ENCODE measurements at places on chromosomes 13 and 19.

DNA sequence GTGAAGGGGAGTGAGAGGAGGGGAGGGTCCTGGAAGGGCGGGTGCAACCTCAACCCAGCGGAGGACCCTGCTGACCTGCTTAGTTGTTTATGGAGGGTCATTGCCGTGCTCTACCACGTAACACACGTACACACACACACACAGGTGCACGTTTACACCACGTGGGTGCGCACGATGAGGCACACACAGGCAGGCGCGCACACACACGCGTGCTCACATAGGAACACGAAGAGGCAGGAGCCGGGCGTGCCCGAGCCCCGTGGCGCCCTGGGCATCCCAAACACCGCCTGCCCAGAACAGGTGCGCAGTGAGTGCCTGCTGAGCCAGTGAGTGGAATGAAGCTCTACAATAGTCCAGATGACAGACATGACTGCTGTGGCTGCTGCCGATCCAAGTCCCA, 11.2 kb upstream of the MADCAM1 start:
- DNase-seq, result no peak

- no peak for DNase-seq
Observed at GRCh38 chr13:91745967-91746366, 347.5 kb downstream of the GPC5 start.

DNA sequence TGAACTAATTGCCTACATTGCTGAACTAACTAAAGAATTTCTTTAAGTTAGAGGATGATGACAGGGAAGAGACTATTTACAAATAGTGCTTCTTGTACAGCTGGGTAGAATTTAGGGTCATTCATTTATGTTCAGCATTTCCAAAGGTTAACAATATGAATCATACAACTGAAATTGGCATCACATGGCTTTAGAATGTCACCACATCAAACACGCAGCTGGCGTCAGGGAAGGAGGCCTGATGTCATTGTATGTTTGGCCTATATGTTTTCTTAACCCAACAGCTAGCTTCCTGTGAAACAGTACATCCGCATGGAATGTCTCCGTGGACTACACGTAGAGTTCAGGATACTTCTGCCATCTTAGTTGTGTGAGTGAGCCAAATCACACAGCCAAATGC, 99.0 kb upstream of the TNFSF11 start:
- no peak for DNase-seq

GRCh38 chr19:53662209-53662608, 30.4 kb downstream of the DPRX start:
- no peak for DNase-seq

DNA sequence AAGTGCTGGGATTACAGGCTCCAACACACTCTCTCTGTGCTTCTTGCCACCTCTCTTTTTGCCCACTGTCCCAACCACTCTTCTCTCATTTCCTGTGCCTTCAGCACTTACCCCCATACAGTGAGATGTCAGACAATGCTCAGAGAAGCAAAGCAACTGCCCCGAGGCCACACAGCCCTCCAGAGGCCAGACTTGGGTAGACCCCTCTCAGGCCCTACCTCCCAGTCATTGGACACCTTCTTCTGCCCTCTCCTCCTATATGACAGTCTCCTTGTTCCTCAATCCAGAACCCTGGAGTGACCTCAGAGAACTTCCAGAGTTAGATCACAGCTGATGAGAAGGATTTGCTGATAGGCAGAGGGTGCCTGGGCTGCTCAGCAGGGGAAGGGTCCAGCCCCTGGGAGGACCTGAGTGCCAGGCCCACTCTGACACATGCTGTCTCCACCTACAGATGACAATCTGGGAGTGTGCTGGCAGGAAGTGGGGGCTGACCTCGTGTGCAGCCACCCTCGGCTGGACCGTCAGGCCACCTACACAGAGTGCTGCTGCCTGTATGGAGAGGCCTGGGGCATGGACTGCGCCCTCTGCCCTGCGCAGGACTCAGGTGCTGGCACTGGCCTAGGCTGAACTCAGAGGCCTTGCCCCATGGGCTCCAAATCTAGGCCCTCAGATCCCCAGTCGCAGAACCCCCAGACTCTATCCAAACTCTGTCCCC, 24.4 kb downstream of the LTBP4 start:
- DNase-seq, result no peak

GRCh38 chr13:41658057-41658661, 200.8 kb downstream of the RGCC start:
- no peak for DNase-seq

DNA sequence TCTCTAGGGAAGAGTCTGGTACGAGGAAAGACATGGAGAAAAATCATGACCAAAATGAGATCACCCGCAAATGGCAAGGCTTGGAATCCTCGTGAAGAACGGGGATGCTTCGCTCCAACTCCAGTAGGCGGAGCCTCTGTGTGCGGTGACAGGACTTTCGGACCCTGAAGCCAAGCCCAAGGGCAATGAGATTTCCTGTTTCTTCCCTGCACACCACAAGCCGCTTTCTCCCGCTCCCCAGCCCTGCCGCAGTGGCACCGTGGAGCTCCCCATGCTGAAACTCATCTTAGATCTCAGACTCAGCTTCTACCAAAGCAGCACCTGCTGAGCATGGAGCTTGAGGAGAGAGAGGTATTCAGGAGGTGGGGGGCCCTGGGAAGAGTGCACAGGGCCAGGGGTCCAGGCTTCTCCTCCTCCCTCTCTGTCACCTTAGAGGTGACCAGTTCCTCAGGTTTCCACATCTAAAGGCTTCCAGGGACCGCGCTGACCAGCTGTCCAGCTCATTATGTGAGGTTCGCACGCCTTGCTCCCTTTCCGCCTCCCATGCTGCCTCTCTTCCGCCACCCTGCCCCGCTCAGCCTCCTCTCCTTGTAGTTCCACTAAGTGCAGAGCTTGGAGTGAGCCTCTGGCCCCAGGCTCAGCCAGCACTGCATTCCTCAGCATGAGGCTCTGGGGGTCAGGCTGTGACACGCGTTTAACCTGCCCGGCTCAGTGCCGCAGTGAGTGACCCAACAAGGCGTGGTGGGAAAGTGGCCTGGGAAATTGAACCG, 153.8 kb upstream of the SOX1 start:
- DNase-seq, result no peak

DNA sequence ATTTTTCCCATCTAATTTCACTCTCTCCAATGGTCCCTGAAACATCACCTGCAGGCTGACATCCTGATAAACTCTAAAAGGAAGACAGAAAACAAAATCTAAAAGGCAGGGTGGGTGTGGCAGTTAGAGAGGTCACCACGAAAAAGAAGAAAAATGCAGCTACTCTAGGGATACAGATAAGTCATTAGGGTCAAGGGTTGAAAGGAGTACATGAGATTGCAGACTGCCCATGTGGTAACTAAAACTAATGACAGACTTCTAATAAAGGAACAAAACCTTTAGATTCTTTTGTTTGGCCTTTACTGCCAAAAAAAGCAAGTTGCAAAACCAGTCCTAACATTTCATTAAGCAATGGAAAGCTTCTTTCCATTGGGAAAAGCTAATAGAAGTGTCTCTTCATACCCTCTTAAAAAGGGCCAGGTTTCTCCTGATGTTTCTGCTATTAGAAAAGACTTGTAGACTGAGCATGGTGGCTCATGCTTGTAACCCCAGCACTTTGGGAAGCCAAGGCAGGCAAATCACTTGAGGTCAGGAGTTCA, 31.0 kb downstream of the THSD1 start:
- DNase-seq, result no peak

DNA sequence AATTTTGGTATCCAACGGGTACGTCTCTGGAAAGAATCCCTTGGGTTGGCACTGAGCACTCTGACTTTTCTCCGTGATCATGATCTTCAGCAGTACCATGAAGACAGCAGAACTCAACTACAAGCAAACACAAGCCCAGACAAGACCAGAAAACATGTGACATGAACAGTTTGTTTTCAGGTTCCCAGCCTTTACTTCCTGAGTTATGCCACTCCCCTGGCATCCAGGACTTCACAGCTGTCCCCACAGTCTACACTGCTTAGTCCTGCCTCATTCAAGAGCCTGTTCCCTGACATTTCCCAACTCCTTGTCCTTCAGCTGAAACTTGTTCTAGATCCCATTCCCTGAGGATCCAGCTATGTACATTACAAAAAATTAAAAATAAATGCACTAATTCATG, 4.9 kb upstream of the N4BP2L1 start:
- no peak for DNase-seq

DNA sequence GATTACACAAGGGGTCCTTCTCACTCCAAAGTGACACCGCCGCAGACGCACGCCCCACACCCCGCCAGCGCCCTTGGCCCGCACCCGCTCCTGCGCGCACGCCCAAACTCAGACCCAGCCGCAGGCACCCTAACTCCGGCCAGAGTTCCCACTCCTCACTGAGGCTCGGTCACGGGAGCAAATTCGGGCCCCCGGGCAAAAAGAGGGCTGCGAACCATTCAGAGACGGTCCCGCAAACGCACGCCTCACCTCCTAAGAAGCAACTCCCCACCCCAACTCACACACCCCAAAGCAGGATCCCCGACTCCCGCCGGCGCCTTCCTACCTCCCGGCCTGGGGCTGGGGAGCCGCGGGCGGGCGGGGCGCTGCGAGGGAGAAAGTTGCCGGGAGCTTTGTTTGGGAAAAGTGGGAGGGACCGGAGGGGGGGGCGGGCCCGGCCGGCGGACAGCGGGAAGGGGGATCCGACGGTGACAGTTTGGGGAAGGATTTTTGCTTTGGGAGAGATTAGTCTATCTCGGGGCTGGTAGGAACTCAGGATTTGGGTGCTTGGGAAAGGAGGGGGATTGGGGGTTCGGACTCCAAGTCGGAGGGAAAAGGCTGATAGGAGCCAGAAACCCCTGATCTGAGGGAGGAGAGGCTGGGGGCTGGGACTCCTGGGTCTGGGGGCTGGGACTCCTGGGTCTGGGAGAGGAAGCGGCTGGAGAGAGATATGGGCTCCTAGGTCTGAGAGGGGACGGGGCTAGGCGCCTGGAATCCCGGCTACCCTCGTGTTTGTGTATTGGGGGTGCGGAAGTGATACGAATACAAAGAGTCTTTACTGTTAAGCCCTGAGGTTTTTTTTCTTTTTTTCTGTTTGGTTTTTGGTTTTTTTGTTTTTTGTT, at the start of gene TEAD2:
TEAD2 (minus strand) TSS at position 369 of the 881 bp plus-strand sequence. CDS start 2,341 bp downstream, outside the sequence.
- DNase-seq, result no peak

DNA sequence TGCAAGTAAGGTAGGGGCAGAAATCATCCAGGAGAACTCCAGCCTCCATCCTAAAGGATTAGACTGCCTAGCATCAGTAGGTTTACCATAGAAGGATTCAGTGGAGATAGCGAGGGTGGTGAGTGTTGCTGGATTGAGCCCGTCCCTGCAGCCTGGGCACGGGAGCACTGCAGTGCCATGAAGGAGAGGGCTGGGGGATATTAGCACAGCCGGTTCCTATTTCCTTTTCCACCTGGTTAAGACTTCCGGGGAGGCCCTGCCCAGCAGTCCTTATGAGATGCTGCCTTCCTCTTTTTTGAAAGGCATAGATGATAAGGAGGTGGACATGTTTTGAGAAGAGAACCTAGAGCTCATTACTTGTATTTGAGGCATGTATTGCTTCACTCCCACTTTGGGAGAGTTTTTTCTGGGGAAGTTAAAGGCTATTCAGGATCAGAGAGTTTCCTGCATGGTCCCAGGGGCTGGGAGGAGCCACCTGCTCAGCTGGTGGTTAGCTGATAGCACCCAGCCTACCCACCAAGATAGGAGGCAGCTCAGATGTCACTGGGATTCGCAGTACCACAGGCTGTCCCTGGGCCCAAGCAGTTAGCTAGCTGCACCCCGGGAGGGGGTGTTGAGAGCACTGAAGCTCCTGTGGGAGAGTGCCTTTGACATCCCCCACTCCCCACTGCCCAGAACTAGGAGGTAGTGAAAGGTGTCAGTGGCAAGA, 17.2 kb downstream of the ACTN4 start:
- no peak for DNase-seq

- no peak for DNase-seq
Observed at GRCh38 chr13:25232937-25233515, 54.3 kb downstream of the MTMR6 start.

GRCh38 chr19:38204728-38205127, 19.3 kb downstream of the DPF1 start:
- no peak for DNase-seq

DNA sequence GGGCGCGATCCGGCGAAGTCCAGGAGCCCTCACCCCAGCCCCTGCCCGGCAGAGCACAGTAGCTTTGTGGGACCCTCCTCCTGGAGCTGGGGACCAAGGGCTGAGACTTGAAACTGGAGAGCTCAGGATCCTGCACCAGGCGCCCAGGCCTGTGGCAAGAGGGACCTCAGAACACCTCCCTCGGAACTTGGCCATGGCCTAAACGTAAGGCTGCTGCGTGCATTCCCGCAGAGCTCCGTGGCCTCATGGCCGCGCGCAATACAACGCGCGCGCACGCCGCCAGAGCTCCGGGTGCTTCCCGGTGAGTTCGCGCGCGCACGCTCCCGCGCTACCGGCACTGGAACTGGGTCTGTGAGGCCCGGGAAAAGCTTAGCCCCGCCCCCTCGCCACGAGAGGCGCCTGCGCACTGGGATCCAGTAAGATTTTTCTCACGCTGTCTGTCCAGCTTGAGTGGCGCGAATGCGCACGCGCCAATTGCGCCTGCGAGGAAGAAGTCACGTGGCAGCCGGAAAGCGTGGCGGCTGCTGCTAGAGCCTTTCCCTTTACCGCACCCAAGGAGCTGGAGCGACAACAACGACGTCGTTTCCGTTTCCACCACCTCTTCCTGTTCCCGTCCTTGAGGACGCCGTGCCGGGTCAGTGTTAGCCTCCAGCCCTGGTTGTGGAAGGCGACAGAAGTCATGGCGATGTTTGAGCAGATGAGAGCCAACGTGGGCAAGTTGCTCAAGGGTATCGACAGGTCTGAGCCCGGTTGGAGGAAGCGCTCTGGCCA, at the start of gene EIF3K:
EIF3K (plus strand) TSS at position 599 of the 771 bp plus-strand sequence; CDS start at position 680, 81 bp downstream.
- peak; percentile 99 for DNase-seq

DNA sequence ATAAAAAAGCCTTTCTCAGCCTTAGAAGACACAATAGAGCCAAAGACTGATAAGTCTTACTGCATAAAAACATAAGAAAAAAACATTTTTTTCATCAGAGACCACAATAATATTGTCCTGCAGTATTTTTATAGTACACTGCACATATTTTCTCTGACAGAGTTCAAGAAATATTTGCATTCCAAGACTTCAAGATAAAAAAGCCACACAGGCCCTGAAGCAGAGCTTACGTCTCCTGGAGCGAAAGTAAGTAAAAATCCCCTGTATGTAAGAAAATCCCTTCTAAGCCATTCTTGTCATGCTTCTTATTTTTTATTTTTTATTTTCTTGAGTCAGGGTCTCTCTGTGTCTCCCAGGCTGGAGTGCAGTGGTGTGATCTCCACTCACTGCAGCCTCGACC, 755.9 kb downstream of the LIG4 start:
- no peak for DNase-seq

DNA sequence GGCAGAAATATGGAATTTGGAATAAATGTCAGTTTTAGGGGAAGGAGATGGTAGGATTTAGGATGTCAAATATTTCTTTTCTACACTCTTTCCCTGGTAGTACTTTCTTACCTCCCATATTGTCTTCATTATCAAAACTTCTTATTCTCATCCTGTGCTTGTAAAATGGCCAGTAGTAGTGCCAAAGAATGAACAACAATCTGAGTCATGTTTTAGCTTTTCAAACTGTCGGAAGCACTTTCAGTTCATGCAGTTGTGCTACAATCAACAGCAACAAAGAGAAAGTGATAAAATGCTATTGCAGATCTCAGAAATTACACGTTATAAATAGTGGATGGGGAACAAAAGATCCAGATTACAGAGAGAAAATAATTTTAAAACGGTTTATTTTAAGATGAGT, 193.7 kb upstream of the RXFP2 start:
- no peak for DNase-seq

- DNase-seq, result no peak
Observed at GRCh38 chr19:3062165-3063105, at the start of gene TLE5. TSS of gene TLE5 (minus strand) at chr19:3062495. CDS start at chr19:3062200, 295 bp downstream.

GRCh38 chr13:33764716-33765115, 53.2 kb upstream of the RFC3 start:
- no peak for DNase-seq

- DNase-seq, result no peak
Observed at GRCh38 chr13:108425056-108425455, 155.5 kb downstream of the TNFSF13B start.

- DNase-seq, result no peak
Observed at GRCh38 chr13:26424181-26424580, 133.3 kb upstream of the WASF3 start.

All from caudate nucleus (tissue), 63 donors.